Stimulated activated CD8-positive, alpha-beta memory T cell treated with anti-CD3 and anti-CD28 coated beads, Interleukin-7, amount 100 ng/mL, for 1 hour (primary cell): ENCODE measurements at places on chromosomes 13 and 19.

GRCh38 chr19:14497228-14497921 is 1.4 kb upstream of the GIPC1 start:
- no peak for DNase-seq

DNA sequence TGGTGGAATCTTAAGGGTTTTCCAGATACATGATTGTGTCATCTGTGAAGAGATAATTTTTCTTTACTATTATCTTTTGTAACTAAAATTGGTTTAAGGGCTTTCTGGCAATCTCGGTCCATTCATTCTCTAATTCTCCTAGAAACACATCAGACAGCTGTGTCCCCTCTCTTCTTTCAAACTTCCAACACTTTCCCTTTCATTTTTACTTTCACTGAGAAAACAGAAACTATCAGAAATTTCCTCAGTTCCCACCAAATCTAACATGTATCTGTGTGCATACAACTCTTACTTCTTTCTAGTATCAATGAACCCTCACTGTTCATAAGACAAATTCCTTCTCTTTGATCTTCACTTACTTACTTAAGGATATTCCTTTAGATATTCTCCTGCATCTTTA is 40.2 kb downstream of the KCNRG start:
- DNase-seq, result no peak

GRCh38 chr13:41916173-41916954 is 44.5 kb downstream of the VWA8 start:
- DNase-seq, result no peak

GRCh38 chr13:46562152-46562551 is 9.2 kb downstream of the LRCH1 start:
- DNase-seq, result no peak

GRCh38 chr13:100854006-100854405 is 179.4 kb upstream of the TMTC4 start:
- no peak for DNase-seq

DNA sequence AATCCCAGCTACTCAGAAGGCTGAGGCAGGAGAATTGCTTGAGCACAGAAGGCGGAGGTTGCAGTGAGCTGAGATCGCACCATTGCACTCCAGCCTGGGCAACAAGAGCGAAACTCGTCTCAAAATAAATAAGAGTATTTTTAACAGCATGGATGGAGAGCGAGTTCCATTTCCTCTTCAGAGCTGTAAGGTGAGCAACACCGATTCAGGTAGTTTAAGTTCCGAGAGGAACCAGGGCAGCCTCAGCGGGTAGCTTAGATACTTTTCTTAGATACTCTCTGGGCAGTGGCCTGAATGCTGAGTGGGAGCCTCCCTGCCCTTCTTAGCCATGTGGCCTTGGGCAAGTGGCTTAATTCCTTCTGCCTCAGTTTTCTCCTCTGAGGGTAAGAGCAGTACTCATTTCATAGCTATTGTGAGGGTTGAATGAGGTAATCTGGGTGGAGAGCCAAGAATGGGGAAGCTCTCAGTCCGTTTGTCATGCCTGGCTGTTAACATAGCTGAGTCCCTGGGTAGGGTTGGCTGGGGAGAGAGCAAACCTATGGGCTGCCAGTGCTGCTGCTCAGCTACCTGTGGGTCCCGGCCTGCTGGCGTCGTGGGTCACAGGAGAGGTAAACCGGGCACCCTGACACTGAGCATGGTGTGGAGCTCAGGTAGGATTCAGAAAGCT is 4.1 kb downstream of the ATP11A start:
- DNase-seq, result no peak

DNA sequence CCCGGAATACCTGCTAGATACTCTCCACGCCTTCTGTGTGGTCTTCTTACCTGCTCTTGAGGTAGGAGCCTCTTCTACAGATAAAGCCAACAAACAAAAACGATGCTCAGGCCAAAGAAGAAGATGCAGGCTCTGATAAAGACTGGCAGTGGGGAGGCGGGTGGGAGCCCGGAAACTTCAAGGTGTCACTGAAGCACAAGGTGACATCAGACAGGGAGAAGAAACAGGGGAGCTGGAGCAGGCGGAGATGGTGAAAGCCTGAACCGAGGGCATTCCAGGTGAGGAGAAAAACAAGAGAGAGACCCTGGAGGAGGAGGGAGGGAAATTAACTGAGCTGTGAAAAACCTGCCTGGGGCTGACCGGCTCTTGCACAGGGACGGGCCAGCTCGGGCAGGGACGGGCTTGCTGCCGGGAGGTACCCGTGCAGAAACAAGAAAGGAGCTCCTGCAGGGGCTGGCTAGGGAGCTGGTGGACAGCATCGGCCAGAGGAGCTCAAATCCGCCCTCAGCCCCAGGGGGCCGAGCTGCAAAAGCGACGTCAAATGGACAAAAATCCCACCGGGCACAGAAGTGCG is 19.0 kb downstream of the GNG7 start:
- no peak for DNase-seq

GRCh38 chr13:113864273-113864890 is 506 bp upstream of the GAS6 start:
- DNase-seq, result no peak

- DNase-seq, result no peak
These were observed 16.3 kb downstream of the ZNF160 start for GRCh38 chr19:53086949-53087348.

- DNase-seq, result no peak
These were observed 6.9 kb downstream of the UBE2L5 start for GRCh38 chr13:30429235-30429634.

- no peak for DNase-seq
These were observed 5.0 kb upstream of the SLC7A9 start for GRCh38 chr19:32874605-32875004.

GRCh38 chr19:16026131-16026530 is 50.2 kb upstream of the TPM4 start:
- DNase-seq, result no peak

GRCh38 chr19:2274931-2275535 is 6.9 kb downstream of the PEAK3 start:
- no peak for DNase-seq

DNA sequence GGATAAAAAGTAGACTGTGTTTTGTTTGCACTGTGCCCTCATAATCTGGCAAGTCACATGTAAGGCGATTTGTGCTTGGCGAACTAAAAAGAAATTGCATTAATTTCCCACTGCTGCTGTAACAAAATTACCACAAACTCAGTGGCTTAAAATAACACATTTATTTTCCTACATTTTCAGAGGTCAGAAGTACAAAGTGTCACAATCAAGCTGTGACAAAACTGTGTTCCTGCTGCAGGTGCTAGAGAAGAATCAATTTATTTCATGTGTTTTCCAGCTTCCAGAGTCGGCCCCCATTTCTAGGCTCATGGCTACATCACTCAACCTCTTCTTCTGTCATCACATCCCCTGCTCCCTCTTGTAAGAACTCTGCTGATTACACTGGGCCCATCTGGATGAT is 158.6 kb upstream of the UFM1 start:
- no peak for DNase-seq

GRCh38 chr19:52749780-52750179 is 14.9 kb upstream of the ZNF611 start:
- no peak for DNase-seq
